Chondrocyte (in vitro differentiated cells): ENCODE measurements at places on chromosomes 1 and 21.

- DNase-seq = no peak
These were observed 289.4 kb upstream of the FMN2 start for GRCh38 chr1:239802275-239802674.

DNA sequence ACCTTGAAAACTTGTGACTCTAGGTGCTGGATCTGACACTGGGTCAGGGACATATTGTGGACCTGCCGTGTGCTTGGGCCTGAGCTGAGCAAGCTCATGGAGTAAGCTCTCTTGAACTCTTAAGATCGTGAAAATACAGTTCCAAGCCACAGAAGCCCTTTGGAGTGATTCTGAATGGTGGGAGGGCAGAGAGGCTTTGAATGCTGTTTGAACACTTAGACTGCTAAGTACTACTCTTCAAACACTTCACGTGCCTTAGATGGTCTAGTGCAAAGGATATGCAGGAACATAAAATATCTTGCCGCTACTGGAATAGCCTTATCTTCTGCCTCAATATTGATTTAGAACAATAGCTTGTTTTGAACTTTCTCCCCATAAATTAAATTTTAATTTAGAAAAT lies 21.6 kb downstream of the ROR1 start:
- DNase-seq = no peak

- no peak for DNase-seq
These were observed 43.0 kb upstream of the C1orf174 start for GRCh38 chr1:3943123-3943431.

- no peak for DNase-seq
These were observed 48.0 kb downstream of the H3-3A start for GRCh38 chr1:226110249-226111097.

GRCh38 chr1:57605933-57606332 lies 182.1 kb upstream of the DAB1 start:
- DNase-seq = no peak

GRCh38 chr1:193680247-193680923 lies 494.0 kb upstream of the B3GALT2 start:
- DNase-seq = no peak

DNA sequence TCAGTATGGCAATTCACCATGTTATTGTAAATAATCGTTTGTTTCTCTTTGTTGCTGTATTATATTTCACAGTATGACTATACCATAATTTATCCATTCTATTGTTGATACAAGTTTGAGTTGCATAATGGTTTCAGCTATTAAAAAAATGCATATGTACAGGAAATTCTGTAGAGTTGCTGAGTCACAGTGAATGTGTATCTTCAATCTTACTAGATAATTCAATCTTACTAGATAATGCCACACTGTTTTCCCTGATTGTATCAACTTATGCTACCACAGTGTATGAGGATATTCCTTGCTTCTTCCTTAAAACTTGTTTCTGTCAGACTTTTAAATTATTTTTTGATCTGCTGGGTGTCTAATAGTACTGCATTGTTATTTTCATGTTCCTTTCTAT lies 3.5 kb upstream of the COA6 start:
- no peak for DNase-seq

GRCh38 chr1:60596791-60597750 lies 485.3 kb upstream of the NFIA start:
- DNase-seq = no peak

DNA sequence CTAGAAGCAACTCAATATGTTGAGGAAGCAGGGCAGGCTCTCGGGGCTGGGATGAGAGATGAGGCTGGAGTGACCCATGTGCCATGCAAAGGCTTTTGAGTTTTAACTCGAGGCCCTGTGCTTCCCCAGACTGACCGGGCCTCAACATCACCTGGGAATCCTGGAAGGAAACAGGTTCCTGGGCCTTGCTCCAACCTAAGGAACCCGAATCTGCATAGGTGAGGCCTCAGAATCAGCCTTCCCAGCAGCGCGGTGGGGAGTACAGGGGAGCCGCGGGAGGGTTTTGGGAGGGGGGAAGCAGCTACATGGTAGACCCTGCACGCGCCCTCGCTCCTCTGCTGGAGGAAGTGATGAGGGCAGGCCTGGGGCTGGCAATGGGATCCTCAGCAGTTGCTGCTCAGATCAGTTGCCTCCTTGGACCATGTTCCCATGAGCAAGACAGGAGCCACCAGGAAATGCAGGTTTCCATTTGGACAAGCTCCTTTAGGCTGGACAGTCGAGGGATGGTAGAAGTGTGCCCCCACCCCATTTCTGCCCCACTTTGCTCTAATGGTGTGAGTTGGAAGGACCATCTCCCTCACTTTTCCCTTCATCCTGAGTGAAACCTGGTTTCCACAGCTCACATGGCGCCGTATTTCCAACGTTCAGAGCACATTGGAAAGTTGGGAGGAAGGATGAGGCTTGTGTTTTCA lies 4.5 kb upstream of the KIAA1614 start:
- no peak for DNase-seq

DNA sequence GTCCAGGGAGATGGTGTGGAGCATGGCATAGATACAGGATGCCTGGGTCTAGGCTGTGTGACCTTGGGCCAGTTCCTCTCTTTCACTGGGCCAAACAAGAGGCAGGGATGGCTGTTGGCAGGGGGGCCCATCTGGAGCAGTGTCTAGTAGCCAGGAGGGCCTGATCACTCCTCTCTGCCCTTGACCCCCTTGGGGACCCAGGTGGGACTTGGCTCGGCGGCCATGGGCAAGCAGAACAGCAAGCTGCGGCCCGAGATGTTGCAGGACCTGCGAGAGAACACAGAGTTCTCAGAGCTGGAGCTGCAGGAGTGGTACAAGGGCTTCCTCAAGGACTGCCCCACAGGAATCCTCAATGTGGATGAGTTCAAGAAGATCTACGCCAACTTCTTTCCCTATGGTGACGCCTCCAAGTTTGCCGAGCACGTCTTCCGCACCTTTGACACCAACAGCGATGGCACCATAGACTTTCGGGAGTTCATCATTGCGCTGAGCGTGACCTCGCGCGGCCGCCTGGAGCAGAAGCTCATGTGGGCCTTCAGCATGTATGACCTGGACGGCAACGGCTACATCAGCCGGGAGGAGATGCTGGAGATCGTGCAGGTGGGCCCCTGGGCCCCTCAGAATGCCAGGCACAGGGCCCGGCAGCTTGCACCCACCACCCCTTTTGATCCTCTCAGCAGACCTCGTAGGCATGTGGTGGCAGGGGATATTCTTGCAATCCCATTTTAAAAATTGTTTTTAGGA lies 2.6 kb downstream of the HPCA start:
- DNase-seq = no peak

GRCh38 chr1:223067914-223068313 lies 75.1 kb downstream of the TLR5 start:
- DNase-seq = no peak

- no peak for DNase-seq
These were observed 140.7 kb downstream of the NOS1AP start for GRCh38 chr1:162210196-162210595.

GRCh38 chr21:37233551-37234146 lies 33.5 kb downstream of the VPS26C start:
- DNase-seq = no peak

DNA sequence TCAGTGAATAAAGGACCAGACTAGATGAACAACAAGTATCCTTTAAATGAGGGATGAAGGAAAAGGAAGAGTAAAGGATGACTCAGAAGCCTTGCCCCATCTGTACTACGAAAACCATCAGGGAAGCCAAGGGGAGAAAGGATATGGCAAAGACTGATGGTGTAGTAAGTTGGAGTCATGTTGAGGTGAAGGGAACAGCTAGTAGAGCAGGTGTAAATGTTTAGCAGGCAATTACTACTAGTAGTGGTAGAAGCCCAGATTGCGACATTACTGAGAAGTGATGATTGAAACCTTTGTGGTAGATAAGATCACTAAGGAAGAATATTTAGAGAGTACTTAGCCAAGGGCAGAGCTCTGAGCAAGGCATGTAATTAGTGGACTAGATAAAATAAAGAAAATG lies 84.0 kb downstream of the PHTF1 start:
- no peak for DNase-seq
